ENCODE measurements at places on chromosomes 5 and 9.

GRCh38 chr5:37436146-37436934, 57.2 kb downstream of the WDR70 start:
- DNase-seq = no peak

- no peak for DNase-seq
These were observed 33.4 kb downstream of the SECISBP2 start for GRCh38 chr9:89351584-89352300.

DNA sequence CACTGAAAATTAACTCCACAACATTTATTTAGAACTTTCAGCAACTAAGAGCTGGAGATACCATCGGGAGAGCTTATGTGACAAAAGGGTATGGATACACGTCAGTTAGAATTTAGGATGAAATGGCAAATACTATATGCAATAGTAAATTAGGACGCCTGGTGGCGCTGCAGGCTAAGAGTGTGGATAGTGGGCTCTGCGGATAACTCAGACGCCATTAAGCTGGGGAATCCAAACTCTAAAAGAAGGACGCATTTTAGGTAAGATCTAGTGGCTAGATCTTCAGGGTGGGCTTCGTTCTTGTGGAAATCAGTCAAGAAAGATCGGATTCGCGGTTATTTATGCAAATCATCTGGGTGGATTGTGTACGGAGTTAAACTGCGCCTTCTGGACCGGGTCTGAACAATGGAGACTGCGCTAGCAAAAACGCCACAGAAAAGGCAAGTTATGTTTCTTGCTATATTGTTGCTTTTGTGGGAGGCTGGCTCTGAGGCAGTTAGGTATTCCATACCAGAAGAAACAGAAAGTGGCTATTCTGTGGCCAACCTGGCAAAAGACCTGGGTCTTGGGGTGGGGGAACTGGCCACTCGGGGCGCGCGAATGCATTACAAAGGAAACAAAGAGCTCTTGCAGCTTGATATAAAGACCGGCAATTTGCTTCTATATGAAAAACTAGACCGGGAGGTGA, at the start of gene PCDHB5:
PCDHB5 (plus strand) TSS at position 177 of the 688 bp plus-strand sequence; CDS start at position 406, 229 bp downstream.
- peak; percentile 38 for DNase-seq

DNA sequence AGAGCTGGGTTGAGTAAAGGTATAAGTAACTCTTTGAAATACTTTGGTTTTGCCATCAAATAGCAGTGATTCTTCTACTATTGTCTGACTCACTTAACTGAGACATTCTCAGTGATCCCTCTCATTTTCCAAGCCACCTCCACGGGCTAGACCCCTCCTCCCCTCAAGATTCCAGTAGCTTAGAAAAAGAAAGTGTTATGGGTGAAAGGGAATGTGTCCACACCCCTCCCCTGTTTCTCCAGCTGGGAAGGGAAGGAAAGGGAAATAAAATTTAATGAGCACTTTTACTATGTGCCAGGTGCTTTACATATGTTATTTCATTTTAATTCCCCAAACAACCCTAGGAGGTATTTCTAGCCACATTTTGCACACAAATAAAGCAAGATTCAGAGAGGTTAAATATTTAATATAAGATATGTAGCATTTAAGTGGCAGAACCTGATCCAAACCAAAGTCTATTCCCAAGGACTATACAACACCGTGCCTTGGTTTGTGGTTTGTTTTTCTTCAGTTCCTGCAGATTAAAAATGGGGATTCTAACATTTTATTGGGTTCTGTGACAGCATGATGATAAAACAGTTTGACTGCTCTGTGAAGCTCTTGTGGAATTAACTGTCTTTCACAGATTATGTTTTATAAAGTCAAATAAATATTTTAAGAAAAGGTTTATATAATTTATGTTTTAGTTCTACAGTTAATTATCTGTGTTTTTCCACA, 135.9 kb downstream of the ZSWIM6 start:
- no peak for DNase-seq

- DNase-seq = no peak
These were observed 64.2 kb upstream of the STK32A start for GRCh38 chr5:147170603-147171002.

GRCh38 chr5:170571875-170572852, 68.3 kb downstream of the KCNIP1 start:
- DNase-seq = no peak

DNA sequence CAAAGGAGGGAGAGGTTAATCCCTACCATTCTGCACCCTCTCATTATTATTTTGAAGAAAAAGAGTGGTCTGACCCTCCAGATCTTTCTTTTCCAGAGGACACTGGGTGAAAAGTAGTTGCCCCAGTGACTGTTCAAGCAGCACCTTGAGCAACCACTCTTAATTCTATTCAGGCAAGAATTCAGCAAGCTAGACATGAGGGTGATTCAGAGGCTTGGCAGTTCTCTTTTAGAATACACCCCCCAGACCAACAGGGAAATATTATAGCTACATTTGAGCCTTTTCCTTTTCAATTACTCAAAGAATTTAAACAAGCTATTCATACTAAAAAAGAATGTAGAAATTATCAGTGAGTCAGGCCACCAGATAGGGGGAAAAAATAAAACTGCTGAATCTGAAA, 178.3 kb downstream of the MRPS30 start:
- DNase-seq = no peak

DNA sequence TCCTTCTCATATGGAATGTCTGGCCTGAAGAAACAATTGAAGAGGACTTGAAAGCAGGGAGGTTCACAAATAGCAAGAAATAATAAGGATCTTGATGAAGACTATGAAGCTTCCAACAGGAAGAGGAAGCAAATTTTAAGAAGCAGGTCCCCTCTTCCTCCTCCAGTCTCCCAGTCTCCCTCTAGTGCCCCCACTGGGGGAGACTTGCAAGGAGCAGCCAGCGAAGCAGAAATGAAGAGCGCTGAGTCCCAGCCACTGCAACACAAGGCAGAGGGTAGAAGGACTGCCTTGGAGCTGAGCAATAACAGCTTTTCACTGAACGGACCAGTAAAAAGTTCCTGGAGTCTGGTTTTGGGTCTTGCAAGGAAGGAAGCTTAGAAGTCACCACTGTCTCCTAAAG, 32.6 kb upstream of the ACO1 start:
- no peak for DNase-seq

GRCh38 chr5:149391524-149391923, 12.4 kb upstream of the IL17B start:
- DNase-seq = no peak

DNA sequence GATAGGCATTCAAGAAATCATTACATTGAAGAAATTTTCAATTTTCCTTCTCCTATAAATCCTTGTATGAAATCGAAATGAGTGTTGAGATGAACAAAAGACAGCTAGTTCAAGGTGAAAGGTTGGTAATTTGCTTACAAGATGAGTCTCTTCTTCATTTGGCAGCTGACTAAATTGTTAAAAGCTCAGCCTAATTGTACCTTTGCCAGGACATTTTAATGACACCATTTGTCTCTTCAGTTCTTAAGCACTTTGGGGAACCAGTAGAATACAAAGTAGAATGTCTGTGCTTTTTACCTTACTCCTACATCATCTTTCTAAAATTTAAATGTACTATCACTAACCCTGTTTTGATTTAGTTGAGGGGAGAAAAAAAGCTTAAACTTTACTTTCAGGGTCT, 59.4 kb downstream of the GRAMD2B start:
- no peak for DNase-seq

DNA sequence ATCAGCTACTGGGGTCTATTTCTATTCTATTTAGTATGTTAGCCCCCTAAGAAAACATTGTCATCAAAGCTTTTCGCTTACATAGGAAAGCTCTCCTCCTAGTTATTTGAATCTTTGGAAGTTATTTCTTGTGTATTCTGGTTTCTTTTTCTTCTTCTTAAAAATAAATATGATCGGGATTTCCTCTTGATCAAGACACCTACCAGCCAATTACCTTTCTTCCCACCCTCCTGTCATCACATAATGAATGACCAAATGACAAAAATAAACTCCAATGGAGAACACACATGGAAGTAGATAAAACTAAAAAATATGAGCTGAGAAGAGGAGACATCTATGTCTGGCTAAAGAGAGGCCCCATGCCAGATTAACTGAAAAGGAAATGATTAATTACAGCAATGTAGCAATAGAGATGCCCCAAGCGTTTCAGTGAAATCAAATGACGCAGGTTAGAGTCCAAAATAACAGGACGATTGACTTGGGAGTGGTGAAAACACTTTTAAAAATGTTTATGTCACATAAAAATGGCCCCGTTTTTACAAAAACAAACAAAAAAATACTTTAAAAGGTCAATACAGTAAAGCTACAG, 59.5 kb upstream of the PCSK1 start:
- DNase-seq = no peak

- DNase-seq = no peak
These were observed 95.1 kb downstream of the DAPK1 start for GRCh38 chr9:87592554-87593358.

- peak; percentile 58 for DNase-seq
These were observed 8.3 kb downstream of the CRB2 start for GRCh38 chr9:123364241-123364824.
